ENCODE measurements at places on chromosomes 3 and 15.
A peak's percentile ranks its signal among the peaks of the same experiment; 100 is the strongest.

GRCh38 chr15:99365242-99365641, 114.0 kb downstream of the LRRC28 start:
- DNase-seq: no peak

- DNase-seq: no peak
Measured at GRCh38 chr3:196569003-196569516, 600 bp downstream of the FBXO45 start.

DNA sequence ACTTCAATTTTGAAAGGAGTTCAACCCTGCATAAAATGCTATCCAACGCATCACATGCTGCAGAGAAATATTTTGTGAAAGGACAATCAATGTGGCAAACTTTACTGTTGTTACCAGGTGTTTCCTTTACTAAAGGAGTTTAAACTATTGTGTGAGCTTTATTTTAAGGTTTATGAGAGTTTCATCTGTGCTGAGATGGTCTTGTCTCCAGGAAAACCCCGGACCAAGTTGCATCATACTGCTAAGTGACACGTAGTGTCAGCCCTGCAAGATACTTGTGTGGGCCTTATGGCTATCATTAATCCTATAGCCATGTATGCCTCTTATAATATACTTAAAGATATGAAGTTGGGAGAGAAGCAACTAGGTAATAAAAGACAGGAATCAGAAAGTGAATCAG, 94.5 kb upstream of the EPHA6 start:
- no peak for DNase-seq

- DNase-seq: peak; percentile 30
Measured at GRCh38 chr15:89177633-89178306, 43.6 kb downstream of the RLBP1 start.

- no peak for DNase-seq
Measured at GRCh38 chr3:184713040-184713355, 1.1 kb upstream of the MAGEF1 start.

- no peak for DNase-seq
Measured at GRCh38 chr3:183185696-183186095, 23.2 kb upstream of the LAMP3 start.

GRCh38 chr15:76286271-76286879, 24.9 kb downstream of the ETFA start:
- DNase-seq: no peak

GRCh38 chr3:36871379-36872126, 73.3 kb downstream of the TRANK1 start:
- no peak for DNase-seq

GRCh38 chr3:129577925-129578786, 28.3 kb downstream of the PLXND1 start:
- DNase-seq: no peak

- no peak for DNase-seq
Measured at GRCh38 chr15:39657181-39657580, 76.3 kb downstream of the THBS1 start.

DNA sequence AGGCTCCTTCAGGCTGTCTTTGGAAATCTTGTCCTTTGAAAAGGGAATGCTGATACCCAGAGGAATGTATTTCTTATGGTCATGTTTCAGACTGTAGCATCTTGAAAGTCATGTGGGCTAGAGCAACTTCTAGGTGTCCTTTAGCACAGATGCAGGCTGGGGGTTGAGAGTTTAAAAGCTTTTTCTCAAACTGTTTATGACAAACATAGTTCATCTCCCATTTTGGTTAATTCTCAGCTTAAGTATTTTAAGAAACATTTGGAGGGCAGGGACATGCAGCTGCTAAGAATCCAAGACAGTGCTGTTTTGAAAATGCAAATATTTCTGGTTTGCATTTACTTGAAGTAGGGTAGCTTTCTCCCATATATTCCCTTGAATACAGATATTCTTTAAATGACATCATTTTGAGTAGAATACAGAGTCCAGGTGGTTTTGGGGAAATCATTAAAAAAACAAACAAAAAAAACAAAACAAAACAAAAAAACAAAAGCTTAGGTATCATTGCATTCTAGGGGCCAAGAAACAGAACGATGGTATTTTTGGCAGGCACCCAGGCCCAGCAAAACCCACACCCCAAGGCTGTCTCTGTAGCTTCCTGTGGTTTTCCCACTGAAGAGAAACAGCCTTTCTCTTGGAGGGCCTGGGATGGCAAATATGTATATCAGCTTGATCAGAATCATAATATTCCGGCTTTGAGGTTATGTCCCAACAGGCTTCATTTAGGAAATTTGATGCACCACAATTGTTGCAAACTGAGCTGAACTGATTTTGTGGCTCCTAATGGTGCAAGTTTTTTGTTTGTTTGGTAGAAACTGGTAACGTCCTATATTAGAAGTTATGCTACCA, 120.0 kb downstream of the ATG7 start:
- no peak for DNase-seq

GRCh38 chr15:68441045-68441743, 9.2 kb upstream of the ITGA11 start:
- no peak for DNase-seq

Measured in occipital lobe (tissue), 3 donors.